Mucosa of gallbladder (tissue), 1 donor: ENCODE measurements at places on chromosomes 6 and 20. TPM values are rescaled to one million over a fixed set of nuclear protein-coding genes. Genes with fewer than 3 reads are reported as not detected.

- DNase-seq: no peak
Measured at GRCh38 chr6:69063401-69063800, 428.3 kb downstream of the ADGRB3 start.

- no peak for DNase-seq
Measured at GRCh38 chr6:168109171-168109570, 30.2 kb upstream of the FRMD1 start.

The PAK5 gene
- total RNA-seq: 12.5 TPM

DNA sequence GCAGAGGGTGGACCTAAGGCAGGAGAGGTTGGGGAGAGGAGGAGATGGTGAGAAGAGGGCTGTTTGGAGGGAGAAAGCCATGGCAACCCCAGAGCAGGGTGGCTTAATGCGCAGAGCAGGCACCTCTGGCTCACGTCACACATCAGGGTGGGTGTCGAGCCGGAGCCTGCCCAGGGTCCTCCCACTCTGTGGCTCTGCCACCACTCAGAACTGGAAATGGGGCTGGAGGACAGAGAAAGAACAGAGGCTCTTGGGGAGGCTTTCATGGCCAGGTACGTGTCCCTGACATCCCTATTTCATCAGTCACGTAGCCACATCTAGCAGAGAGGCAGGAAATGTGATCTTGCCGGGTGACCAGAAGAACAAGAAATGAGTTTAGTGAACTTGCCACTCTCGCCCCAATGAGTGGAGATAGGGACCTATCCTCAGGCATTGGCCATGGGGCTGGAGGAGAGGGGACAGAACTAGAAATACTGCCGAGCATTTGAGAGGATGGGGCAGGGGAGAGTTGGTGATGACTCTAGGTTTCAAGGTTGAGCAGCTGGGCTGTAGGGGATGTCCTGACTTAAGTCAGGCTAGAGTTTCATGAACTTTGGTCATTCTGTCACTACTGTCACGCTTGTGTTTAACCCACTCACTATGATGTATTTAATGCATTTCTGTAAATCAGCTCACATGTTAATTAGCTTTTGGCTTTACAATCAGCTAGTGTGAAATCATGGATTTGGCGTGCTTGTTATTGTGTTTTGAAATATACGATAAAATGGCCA lies 52.7 kb downstream of the CDH26 start:
- no peak for DNase-seq

DNA sequence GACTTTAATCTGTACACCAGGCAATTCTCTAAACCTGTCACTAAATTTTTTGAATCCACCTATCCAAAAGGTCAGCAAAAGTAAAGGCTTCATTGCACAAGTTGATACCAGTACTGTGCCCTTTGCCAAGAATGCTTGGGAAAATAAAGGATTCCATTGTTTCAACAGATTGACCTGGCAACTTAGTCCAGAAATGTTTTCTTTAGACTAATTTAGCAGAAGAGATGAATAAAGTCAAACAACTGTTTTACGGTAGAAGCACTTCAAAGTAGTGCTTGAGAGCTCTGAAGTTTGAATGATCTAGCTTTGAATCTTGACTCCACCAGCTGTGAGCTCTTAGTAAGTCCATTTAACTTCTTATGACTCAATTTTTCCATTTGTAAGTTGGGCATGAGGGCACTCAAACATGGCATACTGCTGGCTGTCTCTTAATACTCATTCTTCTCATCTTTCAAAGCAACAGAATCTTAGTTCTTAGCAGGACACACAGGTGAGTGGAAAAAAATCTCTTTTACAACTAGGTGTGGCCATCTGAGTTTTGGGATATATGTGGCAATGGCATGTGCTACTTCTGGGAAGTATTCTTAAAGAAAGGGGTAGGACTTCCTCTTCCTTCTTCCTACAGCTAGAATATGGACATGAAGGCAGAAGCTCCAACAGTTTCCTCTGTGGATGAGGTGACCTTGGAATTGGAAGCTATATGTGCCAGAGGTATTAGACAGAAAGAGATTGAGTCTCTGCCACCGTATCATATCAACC lies 55.9 kb upstream of the LOC128125822 start:
- no peak for DNase-seq

- no peak for DNase-seq
Measured at GRCh38 chr20:61786230-61786629, 279.5 kb downstream of the TAF4 start.
